ENCODE measurements at places on chromosomes 6 and 20.

- no peak for DNase-seq
Observed at GRCh38 chr6:165880686-165881085, 217.6 kb upstream of the PDE10A start.

DNA sequence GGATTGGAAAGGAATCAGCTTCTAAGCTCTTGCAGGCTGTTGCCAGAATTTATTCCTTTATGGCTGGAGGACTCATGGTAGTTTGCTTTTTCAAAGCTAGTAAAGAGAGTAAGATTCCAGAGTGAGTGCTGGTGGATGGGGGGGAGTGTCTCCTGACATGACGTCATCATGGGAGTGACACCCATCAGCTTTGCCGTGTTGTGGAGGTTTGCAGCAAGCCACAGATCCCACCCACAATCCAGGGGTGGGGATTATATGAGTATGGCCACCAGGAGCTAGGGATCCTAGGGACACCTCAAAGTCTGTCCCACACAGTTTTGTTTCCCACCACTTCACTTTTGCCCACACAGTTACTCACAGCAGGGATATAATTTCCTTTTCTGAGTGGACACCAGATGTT is 28.7 kb upstream of the PMEPA1 start:
- DNase-seq = no peak

GRCh38 chr20:62122654-62123449 is 577 bp downstream of the LSM14B start:
- peak; percentile 53 for DNase-seq

DNA sequence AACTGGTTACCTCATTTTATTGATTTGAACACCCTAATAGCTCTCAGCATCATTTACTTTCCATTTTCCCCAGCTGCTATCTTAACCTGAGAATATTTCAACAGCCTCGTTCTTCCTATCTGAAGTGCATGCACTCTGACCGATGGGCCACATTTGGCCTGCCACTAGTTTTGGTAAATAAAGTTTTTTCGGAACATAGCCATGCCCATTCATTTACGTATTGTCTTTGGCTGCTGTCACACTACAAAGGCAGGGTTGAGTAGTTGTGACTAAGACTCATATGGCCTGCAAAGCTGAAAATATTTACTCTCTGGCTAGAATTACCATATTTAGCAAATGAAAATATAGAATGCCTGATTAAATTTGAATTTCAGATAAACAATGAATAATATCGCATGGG is 10.8 kb downstream of the ADGRF4 start:
- no peak for DNase-seq

DNA sequence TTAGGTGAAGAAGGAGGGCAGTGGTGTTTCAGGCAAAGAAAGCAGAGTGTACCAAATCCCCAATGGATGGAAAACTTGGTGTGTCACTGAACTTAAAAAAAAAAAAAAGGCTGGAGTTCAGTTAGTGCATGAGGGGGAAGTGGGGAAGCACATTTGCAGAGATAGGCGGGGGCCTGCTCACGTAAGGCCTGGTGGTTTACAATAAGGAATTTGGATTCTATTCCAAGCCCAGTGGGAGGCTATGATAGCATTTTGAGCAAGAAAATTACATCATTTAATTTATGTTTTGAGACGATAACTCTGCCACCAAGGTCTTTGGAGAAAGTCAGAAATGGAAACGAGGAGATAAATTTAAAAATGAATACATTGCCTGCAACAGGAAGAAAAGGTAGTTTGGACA is 225.5 kb downstream of the EYA4 start:
- no peak for DNase-seq

DNA sequence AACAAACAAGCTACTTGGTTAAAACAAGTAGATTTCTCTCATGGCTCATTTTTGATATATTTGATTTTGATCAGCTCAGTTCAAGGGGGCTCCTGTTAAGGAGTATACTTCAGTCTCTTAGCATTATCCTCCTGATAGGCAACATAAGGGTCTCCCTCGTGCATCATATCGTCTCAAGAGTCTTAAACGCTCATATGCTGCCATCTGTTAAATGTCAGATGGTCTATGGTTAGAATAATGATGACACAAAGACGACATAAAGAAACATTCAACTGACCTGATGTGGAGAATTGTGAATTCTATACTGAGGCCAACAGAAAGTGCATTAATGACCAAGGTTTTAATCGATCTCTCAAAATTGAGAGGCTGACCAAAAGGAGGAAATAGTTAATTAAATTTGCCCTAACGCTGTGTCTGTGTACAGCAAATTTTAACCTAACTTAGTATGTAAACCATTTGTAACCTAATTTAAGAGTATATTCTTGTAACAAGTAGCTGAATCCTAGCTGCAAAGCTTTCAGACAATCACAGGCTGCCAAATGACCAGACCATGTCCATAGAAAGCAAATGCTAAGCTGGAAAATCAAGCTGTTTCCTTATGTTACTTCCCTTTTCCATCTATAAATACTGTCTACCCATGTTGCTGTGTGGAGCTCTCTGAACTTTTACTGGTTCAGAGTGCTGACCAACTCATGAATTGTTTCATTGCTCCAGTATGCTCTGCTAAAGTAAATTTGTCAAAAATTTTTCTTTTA is 1688.5 kb downstream of the GRIK2 start:
- no peak for DNase-seq

- no peak for DNase-seq
Observed at GRCh38 chr6:159005436-159005835, 5.4 kb upstream of the RSPH3 start.

GRCh38 chr20:20027284-20027683 is 10.1 kb downstream of the NAA20 start:
- DNase-seq = no peak

DNA sequence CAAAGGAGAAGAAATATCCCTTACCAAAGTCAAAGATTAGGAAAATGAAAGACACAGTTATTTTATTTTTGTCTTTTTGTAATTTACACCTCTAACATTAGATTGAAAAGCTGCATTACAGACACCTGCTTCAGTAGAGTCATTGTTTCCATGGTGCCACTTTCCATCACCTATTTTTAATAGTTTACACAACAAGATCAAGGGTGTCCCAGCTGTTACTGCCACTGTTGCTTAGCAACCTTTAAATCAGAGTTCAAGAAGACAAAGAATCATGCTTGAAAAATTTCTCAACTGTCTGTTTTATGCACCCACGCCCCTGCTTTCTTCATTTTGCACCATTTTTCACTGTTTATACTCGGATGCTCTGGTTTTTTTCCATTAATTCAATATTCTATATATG is 668.2 kb upstream of the GJE1 start:
- no peak for DNase-seq

DNA sequence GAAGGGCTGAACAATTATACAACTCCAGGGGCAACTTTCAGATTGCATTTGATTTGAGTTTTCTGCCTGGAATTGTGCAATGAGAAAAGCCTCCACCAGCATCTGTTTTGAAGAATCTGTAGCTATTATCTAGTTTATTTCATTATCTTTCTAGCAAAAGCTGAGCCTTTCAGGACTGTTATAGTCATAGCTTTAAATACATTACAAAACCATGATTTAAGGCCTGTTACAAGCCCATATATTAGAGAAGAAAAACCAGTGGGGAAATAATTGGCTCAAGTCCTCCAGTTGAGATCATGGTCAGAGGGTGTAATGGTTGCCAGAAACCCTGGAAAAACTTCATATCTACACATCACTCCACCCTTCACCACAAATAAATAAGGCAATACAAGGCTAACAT is 676.2 kb downstream of the HDGFL1 start:
- no peak for DNase-seq

GRCh38 chr20:49668181-49668877 is 45.3 kb downstream of the B4GALT5 start:
- DNase-seq = no peak

- DNase-seq = no peak
Observed at GRCh38 chr6:25166955-25167748, 112.0 kb upstream of the CARMIL1 start.

GRCh38 chr6:53492860-53493634 is 51.9 kb downstream of the GCLC start:
- no peak for DNase-seq

All from progenitor cell of endocrine pancreas (in vitro differentiated cells).